Mesenchymal stem cell (in vitro differentiated cells and primary cell): ENCODE measurements at places on chromosomes 3 and 15.

- no peak for DNase-seq
Measured at GRCh38 chr15:91304786-91305185, 204.7 kb downstream of the SV2B start.

GRCh38 chr3:8416965-8417364 lies 84.7 kb upstream of the LMCD1 start:
- peak; percentile 38 for DNase-seq

DNA sequence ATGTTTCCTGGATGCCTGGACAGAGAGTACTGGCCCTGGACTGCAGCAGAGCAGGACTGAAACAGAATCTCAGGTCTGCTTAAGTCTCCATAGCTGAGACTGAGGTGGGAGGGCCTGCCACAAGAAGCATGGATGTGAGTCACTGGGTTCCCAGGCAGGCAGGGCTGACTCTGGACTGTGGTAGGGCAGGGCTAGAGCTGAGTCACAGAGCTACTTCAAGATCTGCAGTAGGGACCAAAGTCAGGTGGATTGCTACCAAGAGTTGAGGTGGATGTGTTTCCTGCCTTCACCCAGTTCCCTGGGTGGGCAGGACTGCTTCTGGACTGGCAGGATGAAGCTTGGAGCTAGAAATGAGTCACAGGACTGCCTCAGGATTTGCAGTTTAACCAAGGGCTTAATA lies 282.9 kb downstream of the AGBL1 start:
- peak; percentile 42 for DNase-seq

DNA sequence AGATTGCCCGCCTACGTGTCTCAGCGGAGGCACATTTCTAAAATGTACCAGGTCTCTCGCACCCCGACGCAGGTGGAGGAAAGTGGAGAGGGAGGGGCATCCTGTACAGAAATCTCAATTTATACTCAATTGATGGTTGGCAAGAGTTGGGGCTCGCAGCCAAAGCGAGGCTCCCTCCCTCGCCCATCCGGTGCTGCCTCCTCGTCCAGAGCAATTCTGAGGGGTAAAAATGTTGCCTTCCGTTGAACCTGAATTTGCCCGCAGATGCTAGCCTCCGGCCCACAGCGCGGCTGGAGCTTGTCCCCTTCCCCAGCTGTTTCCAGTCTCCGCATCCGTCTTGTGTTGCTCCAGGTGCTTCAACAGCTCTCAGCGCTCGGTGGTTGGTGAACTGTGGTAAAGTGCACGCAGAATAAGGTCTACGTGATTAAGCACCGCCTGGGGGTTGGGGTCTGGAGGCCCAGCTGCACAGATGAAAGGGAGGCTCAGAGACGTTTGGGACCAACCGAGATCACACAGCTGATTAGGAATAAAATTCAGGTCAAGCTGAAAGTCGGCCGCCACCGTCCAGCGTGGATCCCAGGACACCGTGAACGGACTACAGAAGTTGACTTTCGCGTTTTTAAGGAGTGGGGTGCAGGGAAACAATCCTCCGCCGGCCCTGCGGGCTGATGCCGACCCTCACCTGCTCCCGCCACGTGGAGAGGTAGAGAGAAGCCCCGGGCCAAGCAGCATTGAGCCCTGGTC lies 846 bp upstream of the POLG start:
- no peak for DNase-seq

DNA sequence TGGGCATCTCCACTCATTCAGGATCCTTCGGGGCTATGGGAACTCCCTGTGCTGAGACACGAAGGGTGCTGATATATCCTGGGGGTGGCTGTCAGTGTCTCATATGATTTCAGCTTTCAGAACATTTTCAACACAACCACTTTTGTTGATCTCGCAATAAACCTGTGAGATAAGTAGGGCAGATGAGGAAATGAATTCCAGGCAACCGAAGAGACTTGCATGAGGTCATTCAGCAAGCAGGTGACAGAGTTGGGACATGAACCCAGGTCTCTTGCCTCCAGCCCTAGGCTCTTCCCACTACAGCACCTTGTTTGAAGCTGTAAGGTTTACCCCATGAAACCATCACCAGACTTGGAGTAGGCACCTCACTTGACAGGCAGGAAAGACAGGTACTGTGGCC lies 16.6 kb downstream of the DUOX1 start:
- no peak for DNase-seq

- no peak for DNase-seq
Measured at GRCh38 chr3:100779480-100779879, 70.2 kb downstream of the TFG start.

- no peak for DNase-seq
Measured at GRCh38 chr15:42215913-42216829, 8.1 kb upstream of the VPS39 start.

DNA sequence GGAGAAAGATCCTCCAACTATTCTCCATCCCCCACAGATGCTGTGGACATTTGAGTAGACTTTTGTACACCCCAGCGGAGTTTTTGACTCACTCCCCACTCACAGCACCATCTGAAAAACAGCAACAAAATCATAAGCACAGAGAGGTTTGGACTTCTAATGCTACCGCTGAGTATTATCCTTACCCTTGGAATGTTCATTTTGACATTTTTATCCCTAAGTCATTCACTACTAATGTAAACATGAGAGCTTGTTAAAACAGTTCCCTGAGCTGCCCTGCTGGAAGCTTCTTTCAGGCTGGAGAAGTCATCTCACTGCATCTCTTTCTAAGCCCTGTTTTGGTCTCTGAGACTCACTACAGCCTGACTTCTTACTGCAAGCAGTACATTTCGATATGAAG lies 1045.9 kb downstream of the MCTP2 start:
- DNase-seq = peak; percentile 86
